Transverse colon (tissue), 4 donors: ENCODE measurements at places on chromosomes 2 and 18. TPM values are rescaled to one million over a fixed set of nuclear protein-coding genes. Genes with fewer than 3 reads are reported as not detected.

Gene CNGA3
- 1.8 TPM for total RNA-seq

DNA sequence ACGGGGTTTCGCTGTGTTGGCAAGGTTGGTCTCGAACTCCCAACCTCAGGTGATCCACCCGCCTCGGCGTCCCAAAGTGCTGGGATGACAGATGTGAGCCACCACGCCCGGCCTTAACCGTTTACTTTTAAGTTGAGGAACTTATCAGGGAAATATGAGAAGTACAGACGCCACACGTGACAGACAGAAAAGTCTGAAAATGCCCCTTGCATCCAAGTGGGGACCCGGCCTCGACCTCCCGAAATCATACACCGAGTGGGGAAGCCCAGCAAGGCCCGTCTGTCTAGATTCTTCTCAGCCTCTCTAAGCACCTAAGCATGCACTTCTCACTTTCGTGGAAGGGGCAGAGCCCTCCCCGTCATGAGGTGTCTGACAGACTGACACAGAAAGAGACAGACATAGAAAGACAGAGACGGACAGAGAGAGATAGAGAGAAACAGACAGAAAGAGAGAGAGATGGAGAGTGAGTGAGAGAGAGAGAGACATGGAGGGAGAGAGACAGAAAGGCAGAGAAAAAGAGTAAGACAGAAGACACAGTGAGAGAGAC, 107.3 kb upstream of the ANKRD30BL start:
- no peak overlapping the region for H3K27ac ChIP-seq
- H3K4me3 ChIP-seq = no peak overlapping the region
- no peaks in the 10 kb centered on the region for H3K27me3 ChIP-seq

DNA sequence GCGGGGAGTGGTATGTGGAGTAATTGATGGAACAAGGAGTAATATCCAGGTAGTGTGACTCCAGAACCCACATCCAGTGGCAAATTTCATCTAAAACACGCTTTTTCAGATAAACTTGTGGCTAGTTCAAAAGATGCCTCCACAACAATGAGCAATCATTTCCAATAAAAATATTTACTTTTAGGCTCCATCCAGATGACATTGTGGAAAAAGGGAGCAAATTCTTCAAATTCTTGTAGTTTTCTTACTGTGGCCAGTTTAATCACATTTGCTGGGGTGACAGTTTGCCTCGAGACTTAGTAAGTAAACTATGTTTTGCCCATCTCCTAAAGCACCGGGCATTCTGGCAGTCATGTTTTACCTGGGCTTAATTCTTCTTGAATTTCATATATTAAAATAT, 243.6 kb downstream of the IRS1 start:
- no peak overlapping the region for H3K27ac ChIP-seq
- no peaks in the 10 kb centered on the region for H3K27me3 ChIP-seq
- H3K36me3 ChIP-seq = no peaks in the 10 kb centered on the region
- DNase-seq = no peak

GRCh38 chr2:151325581-151326095, 31.8 kb upstream of the TNFAIP6 start:
- no peak overlapping the region for H3K4me3 ChIP-seq
- H3K27ac ChIP-seq = no peak overlapping the region
- DNase-seq = no peak
- no peaks in the 10 kb centered on the region for H3K27me3 ChIP-seq
- H3K4me1 ChIP-seq = no peaks in the 10 kb centered on the region

Gene ITGB6
- 7.6 TPM for total RNA-seq

Gene FAM161A
- not detected for total RNA-seq

DNA sequence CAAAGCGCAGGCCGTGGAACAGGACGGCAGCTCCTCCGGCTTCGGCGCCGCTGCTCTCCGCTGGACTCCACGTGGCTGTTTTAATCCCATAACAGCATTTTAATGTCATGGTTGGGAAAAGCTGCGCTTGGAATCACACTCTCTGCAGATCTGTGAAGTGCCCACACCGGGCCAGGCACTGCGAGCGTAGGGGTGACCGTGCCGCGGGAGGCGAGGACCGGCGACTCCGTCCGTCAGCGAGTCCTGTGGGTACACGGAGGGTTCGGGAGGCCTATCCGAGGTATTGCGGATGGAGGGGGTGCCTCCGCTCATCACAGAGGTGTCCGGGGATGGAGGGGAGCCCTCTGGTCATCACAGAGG, 198.0 kb upstream of the SALL3 start:
- no peak overlapping the region for H3K27ac ChIP-seq
- H3K27me3 ChIP-seq = no peaks in the 10 kb centered on the region
- H3K4me3 ChIP-seq = no peak overlapping the region
- no peaks in the 10 kb centered on the region for H3K4me1 ChIP-seq

GRCh38 chr18:65751155-65752085, 608 bp downstream of the CDH7 start:
- no peaks in the 10 kb centered on the region for H3K36me3 ChIP-seq
- no peak for DNase-seq
- H3K27me3 ChIP-seq = peaks cover 46% of the 10 kb centered on the region
- no peak overlapping the region for H3K27ac ChIP-seq

GRCh38 chr2:63081404-63081803, 30.8 kb downstream of the OTX1 start:
- H3K4me1 ChIP-seq = no peaks in the 10 kb centered on the region
- no peak overlapping the region for H3K27ac ChIP-seq
- no peaks in the 10 kb centered on the region for H3K27me3 ChIP-seq

Gene DPP10
- 6.6 TPM for total RNA-seq

GRCh38 chr2:96254571-96254970, 11.2 kb downstream of the TMEM127 start:
- no peak overlapping the region for H3K4me3 ChIP-seq
- H3K27ac ChIP-seq = no peak overlapping the region
- peaks cover 3% of the 10 kb centered on the region for H3K36me3 ChIP-seq
- no peak for DNase-seq
- H3K4me1 ChIP-seq = peaks cover 11% of the 10 kb centered on the region

Gene ERICH2
- not detected for total RNA-seq

DNA sequence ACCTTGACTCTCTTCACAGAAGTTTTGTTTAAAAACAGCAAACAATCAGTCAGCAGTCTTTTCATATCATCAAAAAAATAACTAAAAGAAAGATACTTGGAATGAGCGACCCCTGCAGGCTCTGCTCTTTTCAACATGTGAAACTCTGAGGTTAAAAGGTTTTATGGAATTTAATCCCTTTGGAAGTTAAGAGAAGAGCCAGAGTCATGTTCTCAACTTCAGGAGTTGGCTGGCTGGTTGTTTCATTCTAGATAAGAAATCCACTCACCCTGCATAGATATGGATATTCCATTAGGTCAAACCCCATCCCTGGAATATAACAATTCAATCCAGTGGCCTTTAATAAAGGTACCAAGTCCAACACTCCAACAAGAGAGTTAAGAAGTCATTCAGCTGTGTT, 115.6 kb upstream of the RMDN2 start:
- peaks cover 10% of the 10 kb centered on the region for H3K4me1 ChIP-seq
- H3K27ac ChIP-seq = peak overlapping the region; percentile 30
- no peak overlapping the region for H3K4me3 ChIP-seq
- peak; percentile 31 for DNase-seq
- H3K27me3 ChIP-seq = no peaks in the 10 kb centered on the region
- no peaks in the 10 kb centered on the region for H3K36me3 ChIP-seq

DNA sequence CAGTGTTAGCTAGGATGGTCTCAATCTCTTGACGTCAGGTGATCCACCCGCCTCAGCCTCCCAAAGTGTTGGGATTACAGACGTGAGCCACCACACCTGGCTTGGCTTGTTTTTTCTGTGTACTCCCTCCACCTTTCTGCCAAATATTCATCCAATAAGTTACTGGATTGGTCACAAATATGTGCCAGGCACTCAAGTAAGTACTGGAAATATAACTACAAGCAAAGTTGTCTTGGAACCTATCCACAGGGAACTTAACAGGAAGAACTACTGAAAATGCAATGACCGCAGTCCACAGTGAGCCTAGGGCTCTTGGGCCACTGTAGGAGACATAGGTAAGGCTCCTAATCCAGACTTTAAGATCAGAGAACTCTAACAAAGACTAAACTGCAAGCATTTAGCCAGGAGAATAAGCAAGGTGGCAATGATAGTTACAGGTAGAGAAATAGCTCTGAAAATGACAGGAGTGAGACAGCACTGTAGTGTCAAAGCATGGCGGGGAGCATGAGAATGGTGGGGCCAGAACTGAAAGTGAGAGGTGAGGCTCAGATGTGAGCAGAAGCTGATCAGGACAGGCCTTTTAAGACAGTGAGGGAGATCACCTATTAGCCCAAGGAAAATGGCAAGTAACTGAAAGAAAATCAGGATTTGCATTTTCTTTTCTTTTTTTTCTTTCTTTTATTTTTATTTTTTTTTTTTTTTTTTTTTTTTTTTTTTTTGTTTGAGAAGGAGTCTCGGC, 252.1 kb downstream of the RBM43 start:
- no peaks in the 10 kb centered on the region for H3K4me1 ChIP-seq
- DNase-seq = no peak
- no peaks in the 10 kb centered on the region for H3K36me3 ChIP-seq
- H3K27me3 ChIP-seq = no peaks in the 10 kb centered on the region
- no peak overlapping the region for H3K27ac ChIP-seq

Gene MOGAT1
- total RNA-seq = not detected

- no peaks in the 10 kb centered on the region for H3K36me3 ChIP-seq
- H3K27me3 ChIP-seq = no peaks in the 10 kb centered on the region
- H3K4me1 ChIP-seq = peaks cover 35% of the 10 kb centered on the region
- H3K4me3 ChIP-seq = no peak overlapping the region
- DNase-seq = no peak
These were observed 1.6 kb upstream of the RMDN2 start for GRCh38 chr2:37923308-37924055.

Gene SPR
- total RNA-seq = 98.7 TPM

GRCh38 chr2:29117636-29118303, 2.6 kb downstream of the CLIP4 start:
- H3K27me3 ChIP-seq = no peaks in the 10 kb centered on the region
- no peak overlapping the region for H3K4me3 ChIP-seq
- DNase-seq = no peak
- peak overlapping the region; percentile 92 for H3K27ac ChIP-seq
